A673 (cell line): ENCODE measurements at places on chromosomes 5 and 9. TPM values are rescaled to one million over a fixed set of nuclear protein-coding genes. Genes with fewer than 3 reads are reported as not detected.

DNA sequence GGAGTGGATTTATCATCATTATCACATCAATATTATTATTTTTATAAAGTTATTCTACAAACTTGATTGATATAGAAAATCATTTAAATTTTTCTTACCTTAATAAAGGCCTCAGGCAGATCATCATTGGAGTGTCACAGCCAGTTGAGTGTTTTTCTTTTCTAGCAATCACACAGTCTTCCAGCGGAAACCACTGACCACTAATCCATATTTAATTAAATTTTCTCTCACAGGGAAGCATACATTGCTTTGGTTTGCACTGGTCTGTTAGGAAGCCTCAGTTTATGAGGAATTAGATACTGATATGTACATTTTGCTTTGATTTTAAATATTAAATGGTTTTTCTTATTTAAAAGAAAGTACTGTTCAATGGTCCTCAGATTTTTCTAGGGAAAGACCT is 6.7 kb downstream of the SPZ1 start:
- H3K36me3 ChIP-seq, result no peaks in the 10 kb centered on the region
- no peak overlapping the region for H3K4me3 ChIP-seq
- H3K27ac ChIP-seq, result no peak overlapping the region
- no peak for DNase-seq

DNA sequence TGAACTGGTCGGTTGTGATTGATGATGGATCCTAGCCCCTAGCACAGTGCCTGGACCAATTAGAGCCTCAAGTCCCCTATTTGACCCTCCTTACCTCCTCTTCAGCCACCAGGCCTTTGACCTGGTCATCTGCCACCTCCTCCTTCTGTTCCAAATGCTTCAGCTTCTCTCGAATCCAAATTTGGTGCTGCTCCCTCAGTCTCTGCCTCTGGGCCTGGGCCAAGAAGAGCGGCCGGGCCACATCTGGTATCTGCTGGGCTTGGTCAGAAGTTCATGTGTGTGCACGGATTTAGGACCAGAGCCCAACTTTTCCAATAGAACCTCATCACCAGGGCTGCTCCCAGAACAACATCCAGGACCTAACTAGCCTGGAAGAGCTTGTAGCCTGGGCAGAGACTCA is 6.5 kb downstream of the SLC35A4 start:
- no peak overlapping the region for H3K27ac ChIP-seq
- H3K4me1 ChIP-seq, result no peaks in the 10 kb centered on the region
- no peaks in the 10 kb centered on the region for H3K27me3 ChIP-seq
- no peak for DNase-seq
- H3K4me3 ChIP-seq, result no peak overlapping the region

- H3K27me3 ChIP-seq, result peaks cover 34% of the 10 kb centered on the region
- no peak for DNase-seq
- no peak overlapping the region for H3K4me3 ChIP-seq
- H3K4me1 ChIP-seq, result no peaks in the 10 kb centered on the region
- H3K27ac ChIP-seq, result no peak overlapping the region
These were observed 7.2 kb upstream of the PIP5K1B start for GRCh38 chr9:68697851-68698250.

DNA sequence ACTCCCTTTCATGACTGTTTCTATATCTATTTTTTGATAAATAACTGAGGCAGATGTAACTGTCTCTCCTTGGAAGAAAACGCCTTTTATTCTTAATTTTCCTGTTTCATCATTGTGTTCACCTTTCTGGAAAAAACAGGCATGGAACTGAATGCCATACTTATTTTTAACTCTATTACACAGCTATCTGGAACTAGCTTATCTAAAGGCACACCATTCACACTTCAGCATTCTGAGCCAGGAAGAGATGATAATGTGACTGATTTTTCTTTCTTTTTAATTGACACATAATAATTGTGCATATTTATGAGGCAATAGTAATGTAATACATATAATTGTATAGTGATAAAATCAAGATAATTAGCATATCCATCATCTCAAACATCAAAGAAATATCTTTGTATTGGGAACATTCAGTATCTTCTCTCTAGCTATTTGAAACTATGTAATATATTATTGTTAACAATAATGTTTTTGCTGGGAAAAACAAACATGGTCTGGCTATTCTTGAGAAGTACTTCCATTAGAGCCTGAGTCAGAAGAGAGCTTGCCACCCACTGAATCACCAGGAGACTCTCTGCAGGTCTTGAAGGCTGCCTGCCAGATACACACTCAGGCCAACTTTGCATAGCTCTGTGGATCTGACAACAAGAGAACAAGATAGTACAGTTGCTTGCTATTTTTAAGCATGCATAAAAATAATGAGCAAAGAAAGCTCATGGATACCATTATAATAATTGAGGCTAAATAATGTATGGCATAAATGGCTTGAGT is 501.0 kb upstream of the EDIL3 start:
- no peaks in the 10 kb centered on the region for H3K27me3 ChIP-seq
- H3K36me3 ChIP-seq, result no peaks in the 10 kb centered on the region

The SLC34A3 gene
- not detected in 2 replicates for total RNA-seq
